CD4-positive, CD25-positive, alpha-beta regulatory T cell (primary cell): ENCODE measurements at places on chromosomes 12 and 14. TPM values are rescaled to one million over a fixed set of nuclear protein-coding genes. Genes with fewer than 3 reads are reported as not detected.

The MDGA2 gene
- total RNA-seq, result not detected

The KLRC1 gene
- not detected for total RNA-seq

The IFNG-AS1 gene
- 9.3 TPM for total RNA-seq

The TAS2R31 gene
- 4.2 TPM for total RNA-seq

The ACOT4 gene
- total RNA-seq, result 1.1 TPM

The CABP1 gene
- not detected for total RNA-seq

The C1S gene
- 5.7 TPM for total RNA-seq

The USP44 gene
- total RNA-seq, result 1.4 TPM

The LMO3 gene
- not detected for total RNA-seq

The CPNE8 gene
- 10.3 TPM for total RNA-seq

DNA sequence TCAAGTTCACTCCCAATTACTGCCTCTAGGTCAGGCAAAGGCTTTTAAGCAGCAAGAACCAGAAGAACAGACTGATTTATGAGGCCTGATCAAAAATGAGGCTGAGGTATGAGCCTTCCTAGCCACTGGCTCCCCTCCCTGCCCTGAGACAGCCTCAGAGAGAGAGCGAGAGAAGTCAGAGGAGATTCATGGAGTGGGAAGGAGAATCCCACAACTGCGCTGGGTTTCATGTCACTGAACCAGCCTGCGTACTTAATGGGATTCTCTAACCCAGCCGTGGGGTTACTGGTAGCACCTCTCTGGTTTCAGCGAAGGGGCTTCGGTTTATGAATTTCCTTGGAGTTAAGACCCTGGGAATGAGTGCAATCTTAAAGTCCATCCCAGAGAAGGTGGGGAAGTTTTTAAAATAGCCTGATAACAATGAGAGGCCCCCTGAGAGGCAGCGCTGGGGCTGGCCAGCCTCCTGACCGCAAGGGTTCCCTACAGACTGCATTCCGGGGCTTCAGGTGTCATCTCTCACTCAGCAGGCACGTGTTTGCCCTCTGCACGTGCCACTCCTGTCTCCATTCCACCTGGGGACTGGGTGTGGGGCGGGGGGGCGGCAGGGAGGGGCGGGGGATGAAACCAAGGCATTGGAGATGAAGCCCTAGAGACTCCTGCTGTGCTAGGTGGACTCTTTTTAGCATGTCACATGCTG is 6.1 kb upstream of the GPRC5A start:
- no peaks in the 10 kb centered on the region for H3K4me1 ChIP-seq
- no peak for DNase-seq
- no peaks in the 10 kb centered on the region for H3K36me3 ChIP-seq
- H3K27ac ChIP-seq, result no peak overlapping the region
- no peak overlapping the region for H3K4me3 ChIP-seq

GRCh38 chr12:23581913-23582312 is 367.6 kb downstream of the SOX5 start:
- H3K36me3 ChIP-seq, result no peaks in the 10 kb centered on the region
- no peaks in the 10 kb centered on the region for H3K27me3 ChIP-seq
- no peak for DNase-seq
- no peak overlapping the region for H3K4me3 ChIP-seq
- no peak overlapping the region for H3K27ac ChIP-seq
- no peaks in the 10 kb centered on the region for H3K4me1 ChIP-seq

DNA sequence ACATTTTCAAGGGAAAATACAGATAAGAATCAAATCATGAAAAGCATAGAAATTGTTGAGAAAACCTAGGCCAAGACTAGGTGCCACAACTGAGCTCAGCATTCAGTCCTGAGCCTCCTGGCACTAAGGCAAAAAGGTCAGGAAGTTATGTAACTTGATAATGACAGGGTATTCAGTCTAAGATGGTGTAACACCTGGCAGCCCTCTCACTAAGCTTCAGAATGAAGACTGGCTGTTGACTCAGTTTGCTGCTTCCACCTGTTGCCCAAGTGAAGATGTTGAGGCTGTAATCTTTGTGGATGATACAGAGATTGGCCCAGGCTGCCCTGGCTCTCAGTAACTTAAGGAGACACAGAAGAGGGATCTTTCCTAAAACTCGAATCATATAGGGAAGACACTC is 19.6 kb downstream of the PROX2 start:
- H3K27ac ChIP-seq, result no peak overlapping the region
- DNase-seq, result no peak
- no peaks in the 10 kb centered on the region for H3K27me3 ChIP-seq
- H3K4me3 ChIP-seq, result no peak overlapping the region
- H3K4me1 ChIP-seq, result peaks cover 18% of the 10 kb centered on the region
- no peaks in the 10 kb centered on the region for H3K36me3 ChIP-seq

DNA sequence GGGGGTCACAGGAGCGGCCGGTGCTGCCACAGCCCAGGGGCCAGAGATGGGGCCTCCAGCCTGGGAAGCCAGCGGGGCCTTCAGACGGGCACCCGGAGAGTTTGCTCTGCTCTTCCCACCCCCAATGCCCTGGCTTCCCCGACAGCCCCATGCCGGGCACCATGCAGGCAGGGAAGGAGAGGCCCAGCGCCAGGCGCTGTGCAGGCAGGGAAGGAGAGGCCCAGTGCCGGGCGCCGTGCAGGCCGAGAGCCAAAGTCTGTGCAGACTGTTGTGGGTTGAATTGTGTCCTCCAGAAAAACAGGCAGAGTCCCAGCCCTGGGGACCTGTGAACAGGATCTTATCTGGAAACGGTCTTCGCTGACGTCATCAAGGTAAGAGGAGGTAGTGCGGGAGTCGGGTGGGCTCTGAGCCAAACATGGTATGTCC is 34.3 kb downstream of the GALNT9 start:
- no peaks in the 10 kb centered on the region for H3K27me3 ChIP-seq
- no peak overlapping the region for H3K4me3 ChIP-seq
- H3K4me1 ChIP-seq, result no peaks in the 10 kb centered on the region
- H3K36me3 ChIP-seq, result no peaks in the 10 kb centered on the region

GRCh38 chr12:24226745-24227350 is 277.4 kb upstream of the SOX5 start:
- H3K4me3 ChIP-seq, result no peak overlapping the region
- no peaks in the 10 kb centered on the region for H3K4me1 ChIP-seq
- no peaks in the 10 kb centered on the region for H3K27me3 ChIP-seq
- DNase-seq, result no peak

DNA sequence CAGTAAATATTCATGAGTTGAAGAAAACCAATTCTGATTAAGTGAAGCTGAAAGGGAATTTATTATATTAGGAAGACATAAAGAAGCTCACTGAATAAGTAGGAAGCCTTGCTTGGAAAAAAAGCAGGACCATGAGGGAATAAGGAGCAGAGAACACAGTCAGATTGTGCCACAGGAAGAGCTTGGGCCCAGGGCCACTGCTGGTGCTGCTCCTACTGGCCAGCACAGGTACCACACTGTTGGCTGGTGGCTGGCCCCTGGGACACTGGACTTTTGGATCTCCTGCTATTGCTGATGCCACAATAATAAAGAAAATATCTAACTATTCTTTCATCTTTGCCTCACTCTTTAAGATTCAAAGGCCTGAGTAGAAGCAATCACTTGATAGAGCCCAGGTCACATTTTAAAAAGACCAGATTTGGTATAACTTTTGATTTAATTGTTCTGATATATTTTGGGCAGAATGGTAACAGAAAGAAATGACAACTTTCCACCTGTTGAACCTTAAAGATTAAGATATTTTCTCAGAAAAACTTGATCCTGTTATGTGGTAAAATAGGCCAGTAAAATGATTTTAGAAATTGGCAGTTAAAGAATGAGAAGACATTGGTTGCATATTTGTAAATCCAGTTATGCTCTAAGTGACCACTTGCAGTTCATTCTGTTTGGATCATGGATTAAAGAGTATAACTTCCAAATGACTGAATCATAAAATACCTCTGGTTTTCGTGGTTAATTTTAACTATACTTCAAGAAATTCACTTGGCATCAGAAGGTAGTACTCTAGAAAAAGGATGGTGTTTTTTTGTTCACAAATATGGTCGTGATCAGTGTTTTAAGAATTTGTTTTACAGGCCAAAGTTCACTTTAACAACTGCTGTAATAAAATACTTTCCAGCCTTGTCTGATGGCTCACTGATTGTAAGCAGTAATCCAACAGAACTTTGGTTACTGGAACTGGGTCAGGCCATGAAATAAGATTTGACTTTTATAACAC is 68.3 kb downstream of the DERA start:
- no peak overlapping the region for H3K4me3 ChIP-seq
- H3K27ac ChIP-seq, result no peak overlapping the region
- H3K27me3 ChIP-seq, result no peaks in the 10 kb centered on the region
- no peaks in the 10 kb centered on the region for H3K4me1 ChIP-seq
- H3K36me3 ChIP-seq, result peaks cover 2% of the 10 kb centered on the region

GRCh38 chr12:31011746-31012566 is 61.7 kb upstream of the DDX11 start:
- H3K4me3 ChIP-seq, result no peak overlapping the region
- H3K27ac ChIP-seq, result no peak overlapping the region
- no peaks in the 10 kb centered on the region for H3K36me3 ChIP-seq
- no peaks in the 10 kb centered on the region for H3K4me1 ChIP-seq
- no peak for DNase-seq
- no peaks in the 10 kb centered on the region for H3K27me3 ChIP-seq

GRCh38 chr14:36940476-36940875 is 231.9 kb downstream of the SLC25A21 start:
- no peaks in the 10 kb centered on the region for H3K27me3 ChIP-seq
- no peak overlapping the region for H3K4me3 ChIP-seq
- no peak for DNase-seq

DNA sequence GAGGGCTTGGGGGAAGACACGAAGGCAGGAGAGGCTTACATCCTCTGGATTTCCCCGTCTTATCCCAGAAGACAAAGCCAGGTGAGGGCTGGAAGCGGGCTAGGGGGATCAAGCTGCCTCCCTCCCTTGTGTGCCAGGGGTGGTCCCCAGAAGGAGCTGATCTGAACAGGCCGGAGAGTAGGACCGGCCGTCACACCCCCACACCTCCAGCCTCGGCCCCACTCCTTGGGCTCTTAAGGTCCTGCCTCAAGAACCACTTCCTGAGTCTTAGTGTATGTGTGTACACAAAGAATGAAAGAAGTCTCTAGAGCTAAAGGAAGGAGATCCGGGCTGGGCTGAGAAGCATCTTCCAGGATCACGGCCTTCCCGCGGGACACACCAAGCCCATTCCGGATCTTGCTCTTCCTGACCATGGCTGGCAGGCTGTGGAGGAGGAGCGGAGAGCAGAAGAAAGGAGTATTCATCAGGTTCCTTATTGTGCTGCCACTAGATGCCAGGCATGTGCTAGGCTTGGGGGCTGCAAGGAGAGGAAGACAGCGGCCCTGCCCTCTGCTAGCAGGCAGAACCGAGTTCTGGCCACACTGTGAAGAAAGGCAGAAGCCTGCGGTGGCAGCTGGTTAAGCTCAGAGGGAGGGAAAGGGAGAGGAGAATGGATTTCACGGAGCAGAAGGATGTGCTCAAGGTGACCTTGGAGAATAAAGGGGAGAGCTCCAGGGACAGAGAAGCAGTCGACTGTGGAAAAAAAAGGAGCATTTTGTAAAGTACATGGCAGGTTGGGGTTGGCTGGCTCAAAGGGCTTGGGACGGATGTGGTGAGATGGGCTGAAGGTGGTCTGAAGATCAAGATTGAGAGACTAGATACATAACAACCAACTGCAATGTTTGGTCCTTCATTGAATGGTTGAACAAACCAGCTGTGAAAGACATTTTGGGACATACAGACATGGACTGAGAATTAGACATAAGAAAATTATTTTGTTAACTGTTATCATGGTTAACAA is 1.3 kb upstream of the CD63 start:
- H3K4me1 ChIP-seq, result peaks cover 36% of the 10 kb centered on the region
- H3K4me3 ChIP-seq, result peak overlapping the region; percentile 73
- no peaks in the 10 kb centered on the region for H3K36me3 ChIP-seq

- no peaks in the 10 kb centered on the region for H3K36me3 ChIP-seq
- no peak overlapping the region for H3K4me3 ChIP-seq
- H3K27me3 ChIP-seq, result peaks cover 3% of the 10 kb centered on the region
- DNase-seq, result no peak
Measured at GRCh38 chr14:88269806-88270420, 53.2 kb downstream of the KCNK10 start.

GRCh38 chr14:98197933-98198332 is 1074.1 kb downstream of the BCL11B start:
- DNase-seq, result no peak
- peak overlapping the region; percentile 35 for H3K27ac ChIP-seq
- H3K27me3 ChIP-seq, result no peaks in the 10 kb centered on the region
- H3K4me3 ChIP-seq, result peak overlapping the region; percentile 29
- no peaks in the 10 kb centered on the region for H3K36me3 ChIP-seq

GRCh38 chr14:36520601-36521525 is 831 bp upstream of the NKX2-1 start:
- H3K27ac ChIP-seq, result no peak overlapping the region
- H3K4me1 ChIP-seq, result peaks cover 10% of the 10 kb centered on the region
- H3K4me3 ChIP-seq, result no peak overlapping the region
- H3K27me3 ChIP-seq, result peaks cover 14% of the 10 kb centered on the region
- no peak for DNase-seq
- no peaks in the 10 kb centered on the region for H3K36me3 ChIP-seq

- H3K4me3 ChIP-seq, result no peak overlapping the region
- no peaks in the 10 kb centered on the region for H3K36me3 ChIP-seq
- H3K4me1 ChIP-seq, result no peaks in the 10 kb centered on the region
- no peak overlapping the region for H3K27ac ChIP-seq
- peaks cover 1% of the 10 kb centered on the region for H3K27me3 ChIP-seq
- DNase-seq, result no peak
Measured at GRCh38 chr14:51357250-51357649, 117.2 kb downstream of the TMX1 start.

DNA sequence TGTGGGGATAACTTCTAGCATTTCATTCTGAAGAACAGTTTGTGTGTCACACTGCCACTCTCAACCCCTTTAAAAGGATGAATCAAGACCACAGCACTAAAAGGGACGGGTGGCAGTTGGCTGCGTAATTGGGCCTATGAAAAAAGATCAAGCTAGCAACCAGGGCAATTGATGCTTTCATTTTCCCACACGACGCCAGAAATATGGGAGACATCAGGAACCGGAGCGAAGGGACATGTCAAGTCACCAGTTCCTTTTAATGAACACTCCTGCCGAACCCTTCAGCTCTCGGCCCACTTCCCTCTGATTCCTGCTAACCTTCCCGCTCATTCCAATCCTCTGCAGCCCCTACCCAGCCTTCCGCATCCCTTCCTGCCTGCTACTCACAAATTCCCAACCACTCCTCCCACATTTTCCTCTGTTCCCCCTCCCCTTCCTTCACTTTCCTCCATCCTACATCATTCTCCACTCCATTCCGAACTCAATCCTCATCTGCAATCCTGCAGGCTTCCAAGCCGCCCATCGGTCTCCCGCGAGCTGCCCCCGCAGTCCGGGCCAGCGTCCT is 753 bp downstream of the CSRNP2 start:
- no peak for DNase-seq
- H3K4me1 ChIP-seq, result peaks cover 20% of the 10 kb centered on the region
- peak overlapping the region; percentile 78 for H3K4me3 ChIP-seq
- no peaks in the 10 kb centered on the region for H3K36me3 ChIP-seq

- no peak for DNase-seq
- H3K27ac ChIP-seq, result no peak overlapping the region
- no peaks in the 10 kb centered on the region for H3K4me1 ChIP-seq
- H3K27me3 ChIP-seq, result no peaks in the 10 kb centered on the region
- no peak overlapping the region for H3K4me3 ChIP-seq
Measured at GRCh38 chr12:6392504-6392903, 8.5 kb downstream of the LTBR start.

- no peak overlapping the region for H3K27ac ChIP-seq
- DNase-seq, result no peak
- peaks cover 13% of the 10 kb centered on the region for H3K4me1 ChIP-seq
- H3K27me3 ChIP-seq, result no peaks in the 10 kb centered on the region
- no peaks in the 10 kb centered on the region for H3K36me3 ChIP-seq
Measured at GRCh38 chr12:110745542-110746284, 3.0 kb upstream of the PPP1CC start.

GRCh38 chr12:116803013-116803736 is 65.1 kb downstream of the RNFT2 start:
- H3K36me3 ChIP-seq, result no peaks in the 10 kb centered on the region
- DNase-seq, result no peak
- H3K4me3 ChIP-seq, result no peak overlapping the region
- H3K27ac ChIP-seq, result no peak overlapping the region
- no peaks in the 10 kb centered on the region for H3K4me1 ChIP-seq
